Lung (tissue), 17 donors: ENCODE measurements at places on chromosomes 3 and 15. TPM values are rescaled to one million over a fixed set of nuclear protein-coding genes. Genes with fewer than 3 reads are reported as not detected.

The GPR62 gene
- 0.15 TPM for total RNA-seq

- H3K27me3 ChIP-seq, result no peaks in the 10 kb centered on the region
- no peak for DNase-seq
- H3K27ac ChIP-seq, result no peak overlapping the region
These were observed 69.1 kb downstream of the MAGEF1 start for GRCh38 chr3:184642631-184643285.

DNA sequence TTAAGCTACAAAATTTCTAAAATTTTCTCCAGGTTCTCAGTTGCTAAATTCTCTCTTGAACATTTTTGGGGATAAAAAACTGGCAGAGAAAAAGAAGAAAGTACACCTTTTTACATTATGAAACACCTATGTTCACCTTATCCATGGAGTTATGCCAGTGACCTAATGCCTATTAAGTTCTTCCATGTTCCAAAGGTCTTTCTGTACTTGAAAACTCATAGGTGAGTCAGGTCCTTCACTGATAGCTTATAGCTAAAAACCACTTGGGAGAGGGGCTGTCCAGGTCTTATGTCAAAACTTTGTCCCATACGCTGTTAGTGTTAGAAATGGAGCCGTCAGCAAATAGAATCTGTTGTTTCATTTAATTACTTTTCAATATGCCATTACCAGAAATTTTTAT, 487.5 kb upstream of the TPRG1 start:
- H3K4me1 ChIP-seq, result peaks cover 56% of the 10 kb centered on the region
- no peak overlapping the region for H3K27ac ChIP-seq
- no peak overlapping the region for H3K4me3 ChIP-seq
- H3K36me3 ChIP-seq, result no peaks in the 10 kb centered on the region
- DNase-seq, result no peak
- no peaks in the 10 kb centered on the region for H3K27me3 ChIP-seq

- H3K4me1 ChIP-seq, result peaks cover 18% of the 10 kb centered on the region
- H3K36me3 ChIP-seq, result no peaks in the 10 kb centered on the region
These were observed 414.7 kb upstream of the NAALADL2 start for GRCh38 chr3:174444391-174444790.

GRCh38 chr15:45653702-45654424, 19.0 kb downstream of the SQOR start:
- DNase-seq, result no peak
- no peak overlapping the region for H3K27ac ChIP-seq
- H3K27me3 ChIP-seq, result no peaks in the 10 kb centered on the region
- H3K4me3 ChIP-seq, result no peak overlapping the region
- no peaks in the 10 kb centered on the region for H3K4me1 ChIP-seq

DNA sequence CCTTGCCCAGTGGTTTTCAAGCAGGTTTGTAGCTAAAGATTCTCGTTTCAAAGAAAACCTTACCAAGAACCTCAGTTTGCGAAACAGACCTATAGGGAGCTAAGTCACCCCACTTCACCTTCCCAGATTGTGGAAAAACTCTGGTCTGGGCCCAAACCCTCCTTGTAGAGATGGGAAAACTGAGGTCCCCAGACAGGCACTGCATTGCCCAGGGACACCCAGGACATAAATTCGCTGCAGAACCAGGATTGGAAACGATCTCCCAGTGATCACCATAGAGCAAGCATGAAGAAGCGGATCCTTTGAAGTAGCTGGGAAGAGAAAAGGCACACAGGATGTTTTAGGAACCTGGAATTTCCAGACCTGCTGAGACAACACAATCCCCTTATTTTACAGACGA, 85.6 kb upstream of the PIAS1 start:
- no peak for DNase-seq
- no peaks in the 10 kb centered on the region for H3K4me1 ChIP-seq
- no peak overlapping the region for H3K27ac ChIP-seq
- H3K27me3 ChIP-seq, result no peaks in the 10 kb centered on the region
- H3K36me3 ChIP-seq, result no peaks in the 10 kb centered on the region
- H3K4me3 ChIP-seq, result no peak overlapping the region

GRCh38 chr3:157319672-157320071, 117.0 kb upstream of the PTX3 start:
- no peaks in the 10 kb centered on the region for H3K27me3 ChIP-seq
- no peak overlapping the region for H3K27ac ChIP-seq
- no peaks in the 10 kb centered on the region for H3K4me1 ChIP-seq
- H3K4me3 ChIP-seq, result no peak overlapping the region
- DNase-seq, result no peak

The SLC2A2 gene
- total RNA-seq, result 0.12 TPM

The CCR3 gene
- 0.15 TPM for total RNA-seq

- no peaks in the 10 kb centered on the region for H3K36me3 ChIP-seq
- no peak for DNase-seq
- H3K4me1 ChIP-seq, result no peaks in the 10 kb centered on the region
- no peak overlapping the region for H3K4me3 ChIP-seq
- no peak overlapping the region for H3K27ac ChIP-seq
These were observed 408.5 kb upstream of the SUCLG2 start for GRCh38 chr3:68062926-68063325.

DNA sequence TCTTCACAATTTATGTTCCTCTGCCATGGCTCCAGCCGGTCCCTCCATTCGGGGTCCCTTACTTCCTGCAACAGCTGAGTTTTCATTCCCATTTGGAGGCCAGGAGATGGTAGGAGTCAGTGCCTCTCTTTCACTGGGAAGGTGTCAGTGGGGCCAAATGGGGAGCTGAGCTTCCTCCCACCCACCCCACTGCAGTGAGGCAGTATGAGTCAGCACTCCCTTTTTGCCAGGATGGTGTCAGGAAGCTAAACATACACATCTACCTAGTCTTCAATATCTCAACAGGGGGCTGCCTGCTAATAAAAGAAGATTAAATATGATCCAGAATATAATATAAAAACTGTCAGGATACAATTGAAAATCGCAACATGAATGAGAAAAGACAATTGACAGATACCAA, 12.7 kb upstream of the ACTC1 start:
- H3K27ac ChIP-seq, result no peak overlapping the region
- DNase-seq, result no peak
- no peaks in the 10 kb centered on the region for H3K27me3 ChIP-seq
- H3K36me3 ChIP-seq, result no peaks in the 10 kb centered on the region
- no peak overlapping the region for H3K4me3 ChIP-seq

- H3K36me3 ChIP-seq, result peaks cover 22% of the 10 kb centered on the region
- no peaks in the 10 kb centered on the region for H3K27me3 ChIP-seq
- H3K4me3 ChIP-seq, result no peak overlapping the region
These were observed 22.7 kb downstream of the NIPA2 start for GRCh38 chr15:22861161-22861560.

- no peak overlapping the region for H3K4me3 ChIP-seq
- no peak for DNase-seq
- H3K36me3 ChIP-seq, result no peaks in the 10 kb centered on the region
- H3K27ac ChIP-seq, result no peak overlapping the region
These were observed 62.9 kb downstream of the CMTM8 start for GRCh38 chr3:32301426-32301825.

The TNNC1 gene
- total RNA-seq, result 31.3 TPM

DNA sequence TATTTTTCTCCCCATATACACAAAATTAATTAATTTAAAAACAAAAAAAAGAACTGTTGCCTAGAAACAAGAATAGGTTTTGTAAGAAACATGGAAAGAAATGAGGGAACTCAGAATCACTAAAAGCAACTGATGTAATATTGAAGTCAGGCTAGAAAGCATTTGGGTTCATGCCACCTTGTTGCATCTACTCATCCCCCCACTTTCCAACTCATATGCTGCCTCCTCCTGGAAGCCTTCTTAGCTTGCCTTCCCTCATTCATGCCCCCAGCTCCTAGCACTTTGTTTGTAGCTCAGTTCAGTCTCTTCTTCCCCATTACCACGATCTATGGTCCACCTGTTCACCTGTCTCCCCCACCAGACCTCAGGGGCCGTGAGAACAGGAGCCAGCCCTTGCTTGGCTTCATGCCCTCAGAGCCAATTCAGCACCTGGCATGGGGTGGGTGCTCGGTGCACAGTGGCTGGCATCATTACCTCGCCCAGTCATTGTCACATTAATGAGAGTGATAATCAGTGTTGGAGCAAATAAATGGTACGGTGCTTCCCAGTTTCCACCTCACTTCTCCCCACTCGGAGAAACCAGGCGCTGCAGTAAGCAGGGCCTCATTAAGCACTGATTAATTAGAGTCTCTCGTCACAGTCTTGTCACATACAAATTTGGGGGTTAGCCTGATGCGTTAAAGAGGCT, 62.4 kb upstream of the SLC6A1 start:
- no peak overlapping the region for H3K4me3 ChIP-seq
- DNase-seq, result no peak

DNA sequence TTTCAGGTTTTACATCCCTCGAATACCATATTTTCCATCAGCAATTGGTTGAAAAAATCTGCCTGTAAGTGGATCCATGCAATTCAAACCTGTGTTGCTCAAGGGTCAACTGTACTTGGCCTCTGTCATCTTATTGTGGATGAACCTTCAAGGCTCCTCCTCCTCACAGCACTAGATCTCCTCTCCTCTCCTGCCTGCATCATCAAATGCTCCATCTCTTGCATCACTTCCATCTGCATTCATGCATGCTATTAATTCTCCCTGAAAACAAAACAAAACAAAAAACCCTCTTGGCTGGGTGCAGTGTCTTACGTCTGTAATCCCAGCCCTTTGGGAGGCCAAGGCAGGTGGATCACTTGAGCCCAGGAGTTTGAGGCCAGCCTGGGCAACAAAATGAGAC, 10.1 kb downstream of the BCL2L10 start:
- no peak overlapping the region for H3K4me3 ChIP-seq
- no peak for DNase-seq
- no peaks in the 10 kb centered on the region for H3K4me1 ChIP-seq
- no peak overlapping the region for H3K27ac ChIP-seq

- no peak overlapping the region for H3K27ac ChIP-seq
- no peaks in the 10 kb centered on the region for H3K27me3 ChIP-seq
- no peaks in the 10 kb centered on the region for H3K4me1 ChIP-seq
- DNase-seq, result no peak
These were observed 110.3 kb upstream of the TMC3 start for GRCh38 chr15:81484086-81484955.
